ENCODE measurements at places on chromosomes 4 and X.

DNA sequence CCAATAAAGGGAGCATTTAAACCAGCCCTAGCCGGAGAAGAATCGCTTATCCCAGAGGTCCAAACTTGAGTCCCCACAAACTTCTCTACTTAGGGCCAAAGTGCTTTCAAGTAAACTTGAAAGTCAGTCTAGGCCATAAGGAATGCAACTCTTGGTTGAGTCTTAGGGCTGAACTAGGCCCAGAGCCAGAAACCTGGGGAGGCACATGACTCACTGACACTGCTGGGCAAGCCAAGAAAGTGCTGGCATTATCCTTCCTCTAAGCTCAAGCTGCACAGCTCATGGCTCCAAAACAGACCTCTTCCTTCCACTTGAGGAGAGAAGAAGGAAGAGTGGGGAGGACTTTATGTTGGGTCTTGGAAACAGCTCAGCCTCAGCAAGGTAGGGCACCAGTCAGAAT lies 1257.3 kb upstream of the DIAPH2 start:
- no peak for DNase-seq

DNA sequence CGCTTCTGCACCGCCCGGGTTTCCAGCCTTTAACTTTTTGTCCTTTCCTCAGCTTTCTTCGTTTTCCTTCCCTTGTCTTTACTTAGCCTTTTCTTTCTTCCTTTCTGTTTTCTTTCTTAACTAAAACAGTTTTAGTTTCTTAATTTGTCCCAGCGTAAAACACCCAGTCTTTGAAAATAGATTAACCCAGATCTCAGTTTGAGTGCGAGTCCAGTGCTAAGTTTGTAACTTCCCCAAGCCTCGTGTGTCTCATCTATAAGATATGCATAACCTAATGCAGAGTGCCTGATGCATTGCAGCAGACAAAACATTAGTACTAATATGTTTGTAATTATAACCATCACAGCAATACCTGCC lies 460 bp upstream of the GEMIN8 start:
- no peak for DNase-seq

GRCh38 chrX:37753384-37753783 lies 26.5 kb upstream of the CYBB start:
- DNase-seq = no peak

DNA sequence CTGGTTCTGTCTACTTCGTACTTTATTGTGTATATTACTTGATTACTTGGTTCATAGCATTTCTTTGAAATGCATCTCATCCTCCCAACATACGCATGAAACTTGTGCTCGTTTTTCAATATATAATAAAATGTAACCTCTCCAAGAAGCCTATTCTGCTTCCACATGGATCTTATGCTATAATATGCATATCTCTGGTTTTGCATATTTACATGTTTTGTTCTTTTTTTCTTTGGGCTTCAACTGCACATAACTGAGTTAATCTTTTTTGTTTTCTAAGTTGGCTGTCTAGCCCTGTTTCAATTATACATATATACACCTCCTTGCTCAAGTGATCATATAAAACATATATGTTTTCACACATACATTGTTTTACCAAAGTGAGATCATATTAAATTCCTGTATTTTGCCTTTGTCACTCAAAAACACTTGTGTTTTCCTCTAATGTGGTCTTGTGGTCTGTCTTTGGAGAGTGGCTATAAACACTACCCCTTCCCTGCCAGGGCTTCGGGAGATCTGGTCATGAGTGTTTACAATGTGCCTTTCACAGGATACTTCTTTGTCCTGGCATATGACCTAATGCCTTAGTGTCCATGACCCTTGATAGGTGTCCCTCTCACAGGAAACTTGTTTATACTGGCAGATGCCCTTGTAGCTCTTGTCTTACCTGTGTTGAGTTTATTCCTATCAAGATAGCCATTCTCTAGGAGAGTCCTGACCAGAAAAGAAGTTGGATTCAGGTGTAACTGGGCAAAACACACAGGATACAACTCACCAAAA lies 17.6 kb downstream of the USP53 start:
- no peak for DNase-seq

DNA sequence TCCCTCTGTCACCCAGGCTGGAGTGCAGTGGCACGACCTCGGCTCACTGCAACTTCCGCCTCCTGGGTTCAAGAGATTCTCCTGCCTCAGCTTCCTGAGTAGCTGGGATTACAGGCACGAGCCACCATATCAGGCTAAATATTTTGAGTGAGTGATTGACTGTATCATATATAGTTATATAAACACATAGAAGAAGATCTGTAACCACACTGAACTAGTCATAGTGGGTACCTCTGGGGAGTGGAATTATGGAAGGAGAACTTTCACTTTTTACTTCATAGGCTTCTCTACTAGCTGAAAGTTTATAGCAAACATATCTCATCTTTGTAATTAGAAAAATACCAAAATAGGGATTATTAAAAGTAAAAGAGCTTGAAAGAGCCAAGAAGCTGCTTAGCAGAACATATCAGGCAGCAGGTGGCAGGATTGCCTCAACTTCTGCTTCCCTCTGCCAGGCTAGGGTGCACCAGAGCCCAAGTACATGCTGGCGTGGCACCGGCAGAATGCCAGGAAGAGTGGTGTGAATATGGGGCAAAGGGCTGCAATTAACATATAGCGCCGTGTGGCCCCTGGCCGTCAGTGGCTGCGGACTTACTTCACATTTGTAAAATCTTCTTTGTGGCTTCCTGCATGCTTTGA lies 39.5 kb upstream of the CD40LG start:
- peak; percentile 45 for DNase-seq

- DNase-seq = no peak
Observed at GRCh38 chrX:122579526-122579925, 604.6 kb upstream of the GRIA3 start.

Data from activated CD4-positive, alpha-beta T cell treated with anti-CD3 and anti-CD28 coated beads for 1 hour (primary cell).